ENCODE measurements at places on chromosomes 16 and 17. TPM values are rescaled to one million over a fixed set of nuclear protein-coding genes. Genes with fewer than 3 reads are reported as not detected.

The TNP2 gene
- total RNA-seq: not detected

The SUPT6H gene
- total RNA-seq: 79.7 TPM

The ACD gene
- total RNA-seq: 15.8 TPM

The TERB1 gene
- not detected for total RNA-seq

The ADAP2 gene
- total RNA-seq: 0.60 TPM

The DEXI gene
- total RNA-seq: 52.9 TPM

The PAQR4 gene
- total RNA-seq: 4.6 TPM

The TPSAB1 gene
- total RNA-seq: not detected

The LRRC3C gene
- not detected for total RNA-seq
